ENCODE measurements at places on chromosomes 4 and X.

- DNase-seq = no peak
Observed at GRCh38 chr4:185682236-185682635, 129.8 kb downstream of the SORBS2 start.

DNA sequence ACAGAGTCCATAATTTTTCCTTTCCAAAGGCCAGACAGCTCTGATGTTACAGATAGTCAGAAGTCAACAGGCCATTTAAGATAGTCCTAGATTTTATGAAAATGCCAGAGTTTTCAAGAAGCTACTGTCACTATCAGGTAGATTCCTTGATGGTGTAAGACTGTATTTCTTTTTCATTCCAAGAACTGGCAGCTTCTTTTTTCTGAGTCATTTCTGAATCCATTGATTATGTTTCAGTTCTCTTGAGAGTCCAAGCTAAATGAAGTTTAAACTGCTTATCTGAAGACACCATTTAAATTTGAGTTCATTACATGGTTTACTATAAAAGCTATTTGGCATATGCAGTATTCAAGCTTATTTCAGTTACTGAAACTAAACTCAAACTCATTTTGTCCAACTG lies 44.6 kb downstream of the RASSF6 start:
- DNase-seq = no peak

DNA sequence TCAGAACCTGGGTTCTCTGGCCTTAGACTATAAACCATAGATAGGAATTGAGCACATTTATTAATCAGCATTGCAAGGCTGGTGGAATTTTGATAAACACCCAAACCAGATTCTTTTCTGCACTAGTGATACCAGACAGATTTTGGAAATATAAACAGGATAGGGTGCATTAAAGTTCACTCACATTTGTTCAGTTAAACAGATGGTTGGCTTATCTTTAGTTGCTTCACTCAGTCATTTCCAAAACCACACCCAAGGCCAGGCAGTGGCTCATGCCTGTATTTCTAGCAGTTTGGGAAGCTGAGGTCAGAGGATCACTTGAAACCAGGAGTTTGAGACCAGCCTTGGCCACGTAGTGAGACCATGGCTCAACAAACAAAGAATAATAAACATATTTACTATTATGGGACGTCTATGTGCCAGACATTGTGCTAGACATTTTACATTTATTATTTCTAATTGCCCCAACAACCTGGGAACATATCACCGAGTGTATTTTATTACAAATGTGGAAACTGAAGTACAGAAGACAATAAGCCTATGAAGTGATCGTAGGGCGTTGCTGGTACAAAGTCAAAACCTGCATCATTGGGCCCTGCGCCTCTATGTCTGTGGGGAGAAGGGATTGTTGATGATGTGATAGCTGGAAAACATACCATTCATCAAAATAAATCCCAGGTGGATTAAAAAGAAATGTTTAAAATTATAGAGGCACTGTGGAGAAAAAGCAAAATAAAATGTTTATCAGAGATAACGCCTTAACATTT lies 15.0 kb downstream of the ADD1 start:
- no peak for DNase-seq

- DNase-seq = no peak
Observed at GRCh38 chr4:126529997-126530396, 1102.8 kb upstream of the INTU start.

- DNase-seq = no peak
Observed at GRCh38 chrX:140149761-140150160, 184.4 kb upstream of the CXorf66 start.

DNA sequence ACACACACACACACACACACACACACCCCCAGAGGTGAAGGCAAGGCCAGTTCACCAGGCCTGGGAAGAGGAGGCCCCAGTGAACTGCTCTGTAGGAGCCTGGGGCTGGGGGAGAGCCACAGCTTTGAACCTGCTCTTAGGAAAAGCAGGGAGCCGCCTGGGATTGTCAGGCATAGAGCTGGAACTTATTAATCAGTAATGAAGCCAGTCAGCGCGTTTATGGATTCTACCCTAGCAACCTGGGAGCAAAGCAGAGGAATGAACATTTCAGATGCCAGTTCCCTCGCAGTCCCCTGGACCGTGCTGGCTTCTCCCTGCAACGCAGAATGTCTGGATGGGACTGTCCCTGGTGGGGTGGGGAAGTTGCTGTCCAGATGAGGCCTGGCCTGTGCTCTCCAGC lies 45.3 kb upstream of the DDX3X start:
- DNase-seq = no peak

DNA sequence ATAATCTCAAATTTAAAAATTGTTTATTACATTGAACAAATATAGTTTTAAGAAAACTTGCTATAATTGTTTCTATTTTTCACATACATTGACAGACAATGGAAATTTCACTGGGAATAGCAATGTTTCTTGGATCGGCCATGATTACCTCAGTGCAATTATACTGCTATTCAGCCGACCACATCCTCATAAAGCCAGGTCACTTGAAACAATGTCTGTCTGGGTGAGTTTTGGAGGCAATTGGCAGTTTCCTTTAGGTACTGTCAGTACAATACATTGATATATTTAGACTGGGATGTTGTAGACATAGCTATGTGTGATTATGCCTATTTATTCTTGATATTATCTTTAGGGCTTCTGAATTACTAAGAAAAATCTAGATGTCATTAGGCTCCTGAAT lies 89.5 kb upstream of the VEGFC start:
- DNase-seq = no peak

- no peak for DNase-seq
Observed at GRCh38 chrX:119760026-119760877, 1.9 kb downstream of the SOWAHD start.

- DNase-seq = no peak
Observed at GRCh38 chr4:24690436-24690835, 104.9 kb upstream of the SOD3 start.

GRCh38 chr4:153735906-153736461 lies 23.8 kb downstream of the RNF175 start:
- DNase-seq = no peak

All from stimulated activated CD8-positive, alpha-beta memory T cell treated with anti-CD3 and anti-CD28 coated beads, Interleukin-15, amount 100 ng/mL, for 48 hours (primary cell).